Coronary artery (tissue), 2 donors: ENCODE measurements at places on chromosomes 4 and X.

DNA sequence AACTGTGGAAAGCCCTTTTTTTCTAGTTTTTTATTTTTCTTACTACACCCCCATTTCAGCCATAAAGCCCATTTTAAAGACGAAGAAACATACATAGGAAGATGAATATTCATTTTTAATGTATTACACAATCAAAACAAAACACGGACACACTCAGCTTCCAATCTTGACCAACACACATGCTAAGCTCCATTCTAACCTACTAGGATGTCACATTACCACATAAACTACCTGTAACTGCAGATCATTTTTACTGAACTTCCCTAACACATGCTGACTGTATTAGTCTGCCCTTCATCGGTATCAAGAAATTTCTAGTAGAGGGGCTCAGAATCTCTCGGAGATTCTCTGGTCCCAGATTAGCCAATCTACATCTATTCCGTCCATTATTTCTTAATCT, 1.8 kb downstream of the CCNI start:
- no peak for DNase-seq

DNA sequence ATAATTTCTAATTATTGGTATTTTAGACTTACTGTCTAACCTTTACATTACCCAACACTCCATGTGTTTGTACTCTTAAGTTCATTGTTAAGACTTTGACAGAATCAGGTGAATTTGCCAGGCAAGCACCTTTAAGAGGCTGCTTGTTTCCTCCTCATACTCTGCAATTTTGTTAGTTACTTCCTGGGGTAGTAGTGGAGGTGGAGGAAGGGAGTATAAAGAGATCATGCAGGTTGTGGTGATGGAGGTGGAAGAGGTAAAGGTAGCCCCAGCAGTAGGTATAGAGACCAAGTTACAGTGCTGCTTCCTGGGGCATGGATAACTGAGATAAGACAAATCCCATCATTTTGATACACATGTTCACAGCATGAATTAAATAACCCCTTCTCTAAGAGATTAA, 6.7 kb downstream of the WDR44 start:
- no peak for DNase-seq

- no peak for DNase-seq
Observed at GRCh38 chrX:124358800-124359383, 12.5 kb downstream of the SH2D1A start.

DNA sequence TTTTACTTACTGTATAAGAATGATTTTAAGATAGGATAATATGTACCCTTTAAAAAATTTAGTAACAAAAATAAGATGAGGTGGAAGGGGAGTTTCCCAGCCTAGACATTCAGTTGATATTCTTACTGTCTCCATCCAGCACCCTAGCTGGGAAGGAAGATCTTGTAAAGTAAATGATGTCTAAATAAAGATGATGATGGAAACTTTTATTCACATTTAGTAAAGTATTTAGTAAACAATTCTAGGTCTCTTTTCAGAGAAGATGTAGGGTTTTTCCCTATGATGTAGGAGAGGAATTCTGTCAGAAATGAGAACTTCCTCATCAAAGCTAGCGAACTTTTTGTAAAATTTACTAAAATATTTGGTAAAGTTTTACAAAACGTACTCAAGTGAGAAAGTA, 136.8 kb downstream of the RAPGEF2 start:
- DNase-seq = no peak

DNA sequence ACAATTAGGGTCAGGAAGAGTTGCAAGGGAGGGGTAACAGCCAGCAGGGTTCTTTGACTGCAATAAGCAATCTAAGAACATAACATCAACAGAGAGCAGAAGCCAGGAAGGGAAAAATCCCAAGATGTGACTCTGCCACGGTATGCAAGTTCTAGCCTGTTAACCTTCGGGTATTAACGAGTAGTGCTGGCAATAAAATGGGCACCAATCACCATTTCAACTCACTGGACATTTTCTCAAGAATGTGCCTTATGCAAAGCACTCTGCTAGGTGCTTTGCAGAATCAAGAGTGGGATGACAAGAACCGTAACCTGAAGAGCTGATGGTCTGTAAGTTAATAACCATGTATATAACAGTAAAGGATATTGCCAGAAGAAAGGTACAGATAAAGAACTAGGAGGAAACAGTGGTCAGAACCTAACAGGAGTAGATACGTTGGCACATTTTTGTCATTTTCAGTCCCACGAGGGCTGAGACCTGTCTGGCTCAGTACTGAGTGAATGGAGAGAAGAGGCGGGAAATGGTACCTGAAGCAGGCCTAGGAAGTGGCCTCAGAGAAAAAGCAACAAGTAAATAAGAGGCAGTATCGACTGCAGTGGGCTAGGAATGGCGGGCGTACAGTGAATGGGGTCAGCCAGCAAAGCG, 2.7 kb downstream of the ELOVL6 start:
- no peak for DNase-seq

GRCh38 chrX:39730662-39731329, 367.0 kb downstream of the BCOR start:
- DNase-seq = peak; percentile 87

DNA sequence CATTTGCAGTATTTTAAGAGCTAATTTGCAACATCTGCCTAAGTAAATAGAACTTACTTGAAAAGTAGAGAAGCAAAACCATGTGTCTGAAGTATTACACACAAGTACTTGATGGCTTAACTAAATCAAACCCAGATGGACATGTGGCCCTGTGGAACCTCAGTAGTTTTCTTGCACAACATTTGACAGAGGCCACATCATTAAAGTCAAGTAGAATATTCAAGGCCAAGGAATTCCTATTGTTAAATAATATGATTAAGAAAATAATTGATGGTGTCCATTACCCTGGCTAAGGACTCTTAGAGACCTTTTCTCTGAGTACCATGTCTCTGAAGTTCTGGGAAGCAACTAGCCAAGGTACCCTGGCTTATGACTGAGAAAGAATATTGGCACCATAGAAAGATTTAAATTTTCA, 135.4 kb upstream of the OTUD4 start:
- no peak for DNase-seq

- DNase-seq = no peak
Observed at GRCh38 chrX:23396263-23396662, 61.6 kb downstream of the PTCHD1 start.
